Hindlimb muscle (tissue), 1 donor: ENCODE measurements at places on chromosomes 3 and 15.

DNA sequence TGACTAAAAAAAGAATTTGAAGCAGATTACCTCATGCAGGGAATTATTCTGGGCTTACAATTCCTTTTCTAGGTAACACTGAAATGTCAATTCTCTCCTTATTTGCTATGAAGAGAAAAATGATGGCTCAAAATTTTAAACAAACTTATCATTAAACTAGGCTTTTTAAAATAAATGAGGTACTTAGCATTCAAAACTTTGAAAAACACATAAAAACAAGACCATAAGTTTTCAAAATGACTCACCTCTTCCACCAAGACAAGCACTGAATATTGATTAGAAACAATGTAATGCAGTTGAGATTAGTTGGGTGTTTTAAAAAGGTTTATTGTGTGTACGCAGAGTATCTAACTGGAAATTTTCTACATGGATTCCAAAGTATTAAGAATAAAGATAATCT, 154.6 kb downstream of the ADAM10 start:
- DNase-seq: no peak

DNA sequence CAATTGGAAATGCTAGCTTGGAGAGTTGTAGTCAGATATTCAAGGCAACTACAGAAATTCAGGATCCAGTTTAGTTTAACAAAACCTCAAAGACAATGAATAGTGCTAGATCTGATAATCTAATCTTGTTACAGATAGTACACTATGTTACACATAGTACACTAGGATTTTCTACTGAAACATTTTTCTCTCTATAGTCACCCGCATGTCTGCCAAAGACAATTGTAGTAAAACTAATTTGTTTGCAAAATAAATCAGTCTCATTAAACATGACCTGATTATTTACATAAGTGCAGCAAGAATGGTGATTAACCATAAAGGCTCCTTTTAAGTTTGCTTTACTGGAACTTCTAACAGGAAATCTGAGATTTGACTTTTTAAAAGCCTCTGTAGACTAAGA, 52.0 kb downstream of the ILDR1 start:
- no peak for DNase-seq

GRCh38 chr15:28786521-28786920, 61.9 kb downstream of the GOLGA6L7 start:
- no peak for DNase-seq

- no peak for DNase-seq
Observed at GRCh38 chr3:32755761-32756160, 62.0 kb upstream of the TRIM71 start.

DNA sequence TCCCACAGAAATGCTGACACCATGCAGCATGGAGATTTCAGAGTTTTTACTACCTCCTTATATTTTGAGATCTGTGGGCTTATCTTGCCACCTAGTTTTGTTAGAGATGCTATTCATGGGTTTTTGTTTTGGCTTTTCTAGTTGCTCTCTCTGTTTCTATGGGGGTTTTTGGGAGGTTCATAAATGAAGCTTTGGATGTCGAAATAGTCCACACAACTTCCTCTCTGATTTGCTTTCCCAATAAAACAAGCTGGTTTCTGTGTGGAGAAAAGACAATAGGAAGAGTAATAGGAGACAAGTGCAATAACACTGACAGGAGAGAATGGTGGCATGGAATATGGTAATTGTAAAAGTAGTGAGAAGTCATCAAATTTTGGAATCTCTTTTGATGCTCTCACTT, 106.8 kb upstream of the GPR149 start:
- no peak for DNase-seq

DNA sequence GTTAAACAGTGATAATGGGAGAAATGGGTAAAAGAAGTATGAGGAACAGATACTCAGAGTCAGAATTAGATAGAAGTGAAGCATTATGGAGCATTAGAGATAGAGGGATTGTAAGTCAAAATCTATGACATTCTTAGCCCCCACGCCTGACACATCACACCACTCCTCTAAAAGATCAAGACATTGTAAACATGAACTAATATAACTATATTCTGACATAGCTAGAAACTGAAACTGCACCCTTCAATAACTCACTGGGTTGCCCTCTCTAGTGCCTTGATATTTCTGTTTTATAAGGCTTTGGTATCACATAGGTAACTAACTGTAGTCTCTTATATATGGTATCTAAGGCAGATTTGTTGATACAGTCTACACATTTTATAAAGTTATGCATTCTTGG, 684.3 kb upstream of the DPPA4 start:
- DNase-seq: no peak

DNA sequence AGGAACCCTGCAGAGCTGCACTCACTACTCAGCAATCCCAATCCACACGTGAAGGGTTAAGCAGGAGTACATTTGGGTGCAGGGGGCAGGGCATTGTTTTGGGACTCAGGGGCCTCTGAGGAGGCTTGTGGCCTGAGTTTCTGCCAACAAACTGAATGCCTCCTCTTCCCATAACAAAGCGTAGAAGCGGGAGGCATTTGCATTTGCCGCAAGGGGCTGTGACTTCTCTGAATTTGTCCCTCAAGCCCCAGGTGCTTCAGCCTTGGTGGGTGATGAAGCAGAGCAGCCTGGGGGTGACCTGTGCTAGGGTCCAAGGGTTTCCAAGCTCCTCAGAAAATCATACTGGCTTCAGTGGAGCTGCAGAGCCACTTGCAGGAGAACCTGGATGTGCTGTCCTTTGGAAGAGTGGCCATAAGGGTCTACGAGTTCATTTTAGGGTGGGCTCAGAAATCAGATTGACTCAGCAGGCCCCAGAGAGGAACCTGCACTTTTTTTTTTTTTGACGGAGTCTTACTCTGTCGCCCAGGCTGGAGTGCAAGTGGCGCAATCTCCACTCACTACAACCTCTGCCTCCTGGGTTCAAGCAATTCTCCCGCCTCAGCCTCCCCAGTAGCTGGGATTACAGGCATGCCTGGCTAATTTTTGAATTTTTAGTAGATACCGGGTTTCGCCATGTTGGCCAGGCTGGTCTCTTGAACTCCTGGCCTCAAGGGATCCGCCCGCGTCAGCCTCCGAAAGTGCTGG, 1.4 kb upstream of the RPSA start:
- DNase-seq: no peak

DNA sequence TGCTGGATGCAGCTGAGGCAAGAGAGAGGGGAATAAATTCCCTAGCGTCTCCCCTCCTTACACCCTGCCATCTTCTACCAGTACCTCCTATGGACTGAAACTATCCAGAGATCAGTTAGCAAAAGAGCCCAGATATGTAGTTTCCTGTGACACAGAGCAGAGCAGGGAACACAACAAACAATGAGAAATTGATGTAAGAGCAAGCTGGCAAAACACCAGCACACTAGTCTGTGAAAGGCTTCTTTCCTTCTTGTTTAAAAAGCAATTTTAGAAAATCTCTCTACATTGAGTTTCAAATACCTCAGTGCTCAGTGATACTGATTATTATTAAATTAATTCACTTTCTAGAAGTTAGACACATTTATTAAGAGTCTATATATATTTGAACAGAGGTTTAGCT, 215.6 kb upstream of the AZI2 start:
- no peak for DNase-seq

GRCh38 chr15:67807836-67808235, 17.5 kb upstream of the SKOR1 start:
- no peak for DNase-seq

GRCh38 chr15:68484696-68485400, 52.9 kb upstream of the ITGA11 start:
- DNase-seq: no peak

- no peak for DNase-seq
Observed at GRCh38 chr15:95784508-95784907, 546.0 kb upstream of the NR2F2 start.

- DNase-seq: no peak
Observed at GRCh38 chr3:52231502-52232278, 6.2 kb upstream of the TLR9 start.

DNA sequence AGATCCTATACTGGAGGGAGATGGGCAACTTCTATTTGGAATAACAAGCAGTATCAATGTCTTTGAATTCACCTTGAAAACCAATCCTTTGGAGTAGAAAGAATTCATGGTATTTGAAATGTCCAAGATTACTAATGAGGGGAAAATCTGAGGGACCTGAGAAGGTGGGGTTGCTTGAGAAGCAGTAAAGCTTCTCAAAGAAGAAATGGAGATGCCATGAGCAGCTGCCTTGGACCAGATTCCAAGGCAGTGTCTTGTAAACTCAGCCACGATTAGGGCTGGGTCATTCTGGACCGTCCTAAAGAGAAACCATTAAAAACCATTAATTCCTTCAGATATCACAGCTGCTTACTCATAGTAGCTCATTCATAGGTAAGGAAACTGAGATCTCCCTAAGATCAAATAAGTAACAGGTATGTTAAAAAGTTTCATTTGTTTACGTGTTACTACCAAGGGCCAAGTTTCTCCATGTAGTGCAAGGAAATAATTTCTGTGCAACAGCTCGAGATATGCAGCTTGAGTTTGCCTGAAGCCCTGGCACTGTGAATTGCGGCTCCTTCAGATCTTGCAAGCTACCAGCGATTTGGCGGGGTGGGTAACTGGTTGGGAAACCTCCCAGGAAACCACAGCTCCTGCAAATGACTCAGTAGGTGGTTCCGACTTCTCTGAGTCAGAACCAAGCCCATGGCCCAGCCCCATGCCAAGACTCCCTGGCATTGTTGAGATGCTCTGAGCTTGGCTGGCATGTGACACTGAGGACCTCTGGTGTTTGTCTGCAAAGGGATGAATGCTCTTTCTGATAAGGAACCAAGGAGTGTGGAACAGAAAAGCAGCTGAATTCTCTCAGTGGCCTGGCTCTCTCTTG, 296.8 kb downstream of the RORA start:
- no peak for DNase-seq

GRCh38 chr3:55512571-55513343, 25.7 kb upstream of the WNT5A start:
- no peak for DNase-seq

- DNase-seq: no peak
Observed at GRCh38 chr15:72237853-72238224, 6.8 kb upstream of the PKM start.

DNA sequence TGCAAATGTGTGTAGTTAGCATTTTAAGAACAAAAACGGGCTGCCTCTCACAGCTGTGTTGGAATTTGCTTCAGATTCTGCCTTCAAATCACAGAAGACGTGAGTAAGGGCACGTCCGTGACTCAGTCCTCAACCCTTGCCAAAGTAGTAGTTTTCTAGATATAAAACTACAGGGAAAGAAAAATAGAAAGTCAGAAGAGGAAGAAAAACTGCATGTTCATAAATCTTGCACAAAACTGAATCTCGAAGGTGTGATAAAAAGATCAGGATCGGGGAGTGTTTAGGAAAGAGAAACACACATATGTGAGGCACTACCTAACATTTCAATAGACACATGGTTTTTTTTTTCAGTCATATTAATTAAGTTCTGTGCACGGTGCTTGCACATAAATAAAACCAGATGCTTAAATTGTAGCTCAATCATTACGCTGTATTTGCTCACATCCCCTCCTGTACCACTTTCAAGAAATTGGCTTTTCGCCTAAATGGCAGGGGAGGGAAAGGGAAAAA, 71.7 kb downstream of the P3H2 start:
- DNase-seq: no peak

- DNase-seq: no peak
Observed at GRCh38 chr3:30625541-30626438, 19.4 kb downstream of the TGFBR2 start.

DNA sequence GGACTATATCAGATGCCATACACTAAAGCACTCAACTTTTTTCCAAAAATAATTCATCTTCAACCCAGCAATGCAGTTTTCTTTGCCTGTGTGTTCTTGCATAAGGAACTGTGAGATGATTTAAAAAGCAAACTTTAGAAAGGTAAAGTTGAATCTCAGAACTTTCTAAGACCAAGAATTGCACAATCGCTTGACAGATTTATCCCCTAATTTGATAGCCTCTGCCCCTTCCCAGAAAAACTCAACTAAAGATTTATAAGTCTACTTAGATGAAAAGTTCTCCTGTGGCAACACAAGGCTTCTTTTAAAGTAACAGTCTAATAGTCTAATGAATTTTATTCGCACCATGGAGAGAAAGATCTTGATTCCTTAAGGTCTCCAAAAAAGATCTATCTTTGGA, 259.3 kb downstream of the MAGI1 start:
- no peak for DNase-seq

GRCh38 chr3:5006755-5007202, 27.5 kb downstream of the BHLHE40 start:
- no peak for DNase-seq

GRCh38 chr3:72042397-72043203, 257.7 kb upstream of the PROK2 start:
- no peak for DNase-seq

- no peak for DNase-seq
Observed at GRCh38 chr3:127115691-127116351, 77.1 kb upstream of the PRR23E start.

DNA sequence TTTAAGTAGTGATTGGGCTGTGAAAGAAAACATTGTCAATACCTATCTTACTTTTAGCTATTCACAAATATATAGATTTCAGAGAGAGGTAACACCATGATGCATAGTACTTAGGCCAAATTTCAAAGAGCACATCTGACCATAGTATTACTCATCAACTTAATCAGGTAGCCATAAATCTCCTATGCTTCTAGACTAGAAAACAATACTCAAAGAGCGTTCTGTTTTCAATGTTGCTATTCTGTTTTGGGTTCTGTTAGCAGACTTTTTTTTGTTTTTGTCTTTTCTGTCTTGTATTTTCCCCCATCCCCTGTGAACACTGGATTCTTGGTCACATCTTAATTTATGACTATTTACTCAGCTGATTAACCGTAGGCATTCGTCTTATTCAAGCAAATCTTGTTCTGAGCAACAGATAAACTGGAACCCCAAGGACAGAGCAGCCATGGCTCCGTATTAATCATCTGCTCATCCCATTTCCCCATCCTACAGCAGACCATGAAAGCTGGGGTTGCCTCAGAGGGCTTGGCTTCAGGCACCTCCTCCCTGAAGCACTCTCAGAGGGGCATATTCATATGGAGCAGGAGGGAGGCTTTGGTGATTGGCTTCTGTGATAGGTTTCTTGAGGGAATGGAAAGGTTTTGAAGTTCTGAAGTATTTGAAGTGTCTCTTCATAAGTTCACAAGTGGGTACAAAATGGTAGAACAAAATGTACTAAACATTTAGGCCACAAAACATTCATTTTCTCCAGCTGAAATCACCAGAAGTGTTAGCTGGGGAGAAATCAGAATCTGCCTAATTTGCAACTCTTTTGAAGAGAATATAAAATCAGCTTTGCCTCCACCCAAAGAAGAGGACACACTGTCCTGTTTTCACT, 105.3 kb downstream of the TNIK start:
- DNase-seq: no peak

DNA sequence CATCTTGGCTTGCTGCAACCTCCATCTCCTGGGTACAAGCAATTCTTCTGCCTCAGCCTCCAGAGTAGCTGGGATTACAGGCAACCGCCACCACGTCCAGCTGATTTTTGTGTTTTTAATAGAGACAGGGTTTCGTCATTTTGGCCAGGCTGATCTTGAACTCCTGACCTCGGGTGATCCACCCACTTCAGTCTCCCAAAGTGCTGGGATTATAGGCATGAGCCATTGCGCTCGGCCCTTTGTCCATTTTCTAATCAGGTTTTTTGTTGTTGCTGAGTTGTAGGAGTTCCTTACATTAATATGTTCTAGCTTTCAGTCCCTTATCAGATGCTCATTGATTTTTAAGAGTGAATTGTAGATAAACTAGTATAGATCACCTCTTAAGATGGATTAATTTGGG, 20.3 kb downstream of the RAB5A start:
- no peak for DNase-seq
